ENCODE measurements at places on chromosomes 5 and 9. TPM values are rescaled to one million over a fixed set of nuclear protein-coding genes. Genes with fewer than 3 reads are reported as not detected.

Gene C9orf50
- total RNA-seq = not detected

DNA sequence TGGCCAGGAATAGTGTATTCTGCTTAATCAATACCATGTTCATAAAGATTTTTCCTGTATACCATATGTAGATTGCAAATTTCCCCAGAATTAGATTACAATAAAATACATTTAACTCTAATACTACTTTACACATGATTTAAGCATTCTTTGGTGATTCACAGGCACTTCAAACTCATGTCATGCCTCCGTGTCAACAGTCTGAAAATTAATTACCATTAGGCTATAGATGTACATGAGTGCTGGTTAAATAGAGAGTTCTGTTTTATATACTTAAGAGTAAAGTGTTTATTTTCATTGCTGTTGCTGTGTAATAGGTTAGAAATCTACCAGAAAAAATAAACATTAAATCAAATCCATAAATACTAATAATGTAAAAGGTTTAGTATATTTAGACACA, 159.8 kb downstream of the ZSWIM6 start:
- peaks cover 20% of the 10 kb centered on the region for H3K36me3 ChIP-seq
- no peaks in the 10 kb centered on the region for H3K27me3 ChIP-seq
- no peaks in the 10 kb centered on the region for H3K4me1 ChIP-seq
- DNase-seq = no peak
- H3K4me3 ChIP-seq = no peak overlapping the region

DNA sequence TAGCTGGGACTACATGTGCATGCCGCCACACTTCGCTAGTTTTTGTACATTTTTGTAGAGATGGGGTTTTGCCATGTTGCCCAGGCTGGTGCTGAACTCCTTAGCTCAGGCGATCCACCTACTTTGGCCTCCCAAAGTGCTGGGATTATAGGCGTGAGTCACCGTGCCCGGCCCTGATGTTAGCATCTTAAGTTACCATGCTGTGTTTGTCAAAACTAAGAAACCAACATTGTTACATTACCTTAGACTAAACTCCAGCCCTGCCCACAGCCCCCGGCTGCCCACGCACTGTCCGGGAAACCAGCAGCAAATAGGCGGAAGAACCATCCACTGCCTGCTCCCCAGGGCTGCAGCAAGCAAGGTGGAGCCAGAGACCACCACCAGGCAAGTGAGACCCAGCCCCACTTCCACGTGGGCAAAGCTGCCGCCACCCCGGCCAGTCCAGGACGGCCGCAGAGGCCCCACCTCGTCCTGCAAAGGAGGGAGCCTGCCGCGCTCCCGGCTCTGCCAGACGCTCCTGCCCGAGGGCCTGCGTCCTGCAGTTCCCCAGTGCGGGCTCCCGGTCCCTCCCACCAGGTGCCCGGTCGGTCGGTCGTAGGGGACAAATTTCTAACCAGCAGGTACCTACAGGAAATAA, 35.7 kb upstream of the TXN start:
- DNase-seq = no peak
- no peak overlapping the region for H3K27ac ChIP-seq
- H3K4me3 ChIP-seq = no peak overlapping the region
- H3K27me3 ChIP-seq = no peaks in the 10 kb centered on the region
- H3K4me1 ChIP-seq = no peaks in the 10 kb centered on the region

DNA sequence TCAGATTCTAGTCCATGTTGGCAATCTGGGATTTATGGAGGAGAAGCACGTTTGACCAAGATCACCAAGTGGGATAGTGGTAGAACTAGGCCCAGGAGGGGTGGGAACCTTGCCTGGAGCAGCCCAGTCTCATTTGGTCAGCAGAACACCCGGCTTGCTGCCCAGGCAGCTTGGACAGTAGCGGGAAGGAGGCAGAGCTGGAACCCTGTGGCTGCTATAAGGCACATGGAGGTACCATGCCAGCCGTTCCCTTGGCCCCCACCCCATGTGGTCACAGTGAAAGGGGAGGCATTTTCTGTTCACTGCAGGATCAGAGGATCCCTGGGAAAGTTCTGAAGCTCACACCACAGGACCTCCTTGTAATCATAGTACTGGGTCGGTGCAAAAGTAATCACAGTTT, 75.4 kb upstream of the ORM1 start:
- no peak overlapping the region for H3K4me3 ChIP-seq
- no peak for DNase-seq
- H3K4me1 ChIP-seq = no peaks in the 10 kb centered on the region
- H3K27ac ChIP-seq = no peak overlapping the region

DNA sequence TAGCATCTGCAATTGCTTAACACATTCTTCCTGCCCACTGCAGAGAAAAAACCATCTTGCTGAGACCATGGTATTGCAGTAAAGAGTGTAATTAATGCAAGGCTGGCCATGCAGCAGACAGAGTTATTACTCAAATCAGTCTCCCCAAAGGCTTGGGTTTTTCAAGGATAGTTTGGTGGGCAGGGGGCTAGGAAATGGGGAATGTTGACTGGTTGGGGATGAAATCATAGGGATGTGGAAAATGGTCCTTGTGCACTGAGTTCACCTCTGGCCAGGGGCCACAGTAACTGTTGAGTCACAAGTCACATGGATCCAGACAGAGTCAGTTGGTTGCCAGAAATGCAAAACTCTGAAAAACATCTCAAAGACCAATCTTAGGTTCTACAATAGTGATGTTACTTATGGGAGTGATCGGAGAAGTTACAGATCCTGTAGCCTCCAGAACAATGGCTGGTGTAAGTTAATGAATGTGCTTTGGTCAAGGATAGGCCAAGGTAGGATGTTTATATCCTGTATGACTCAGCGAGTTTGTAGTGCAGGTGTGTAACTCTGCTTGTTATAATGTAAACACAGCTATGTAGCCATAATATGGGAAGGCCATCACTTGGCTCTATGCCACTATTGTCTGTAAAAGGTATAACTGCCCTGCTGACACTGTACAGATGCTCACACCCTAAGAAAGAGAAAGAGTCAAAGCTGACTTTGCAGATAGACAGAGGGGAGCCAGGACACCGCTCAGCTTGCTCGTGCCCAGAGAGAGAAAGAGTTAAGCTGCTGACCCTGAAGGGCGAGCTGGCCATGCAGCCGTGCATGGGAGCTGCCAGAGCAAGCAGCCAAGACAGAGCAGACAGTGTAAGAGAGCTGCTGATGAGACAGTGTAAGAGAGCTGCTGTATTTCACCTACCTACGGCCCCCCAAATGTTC, 27.2 kb downstream of the C9orf152 start:
- no peak for DNase-seq
- H3K27ac ChIP-seq = no peak overlapping the region
- H3K4me3 ChIP-seq = no peak overlapping the region
- H3K27me3 ChIP-seq = no peaks in the 10 kb centered on the region
- H3K4me1 ChIP-seq = peaks cover 2% of the 10 kb centered on the region
- H3K36me3 ChIP-seq = no peaks in the 10 kb centered on the region

DNA sequence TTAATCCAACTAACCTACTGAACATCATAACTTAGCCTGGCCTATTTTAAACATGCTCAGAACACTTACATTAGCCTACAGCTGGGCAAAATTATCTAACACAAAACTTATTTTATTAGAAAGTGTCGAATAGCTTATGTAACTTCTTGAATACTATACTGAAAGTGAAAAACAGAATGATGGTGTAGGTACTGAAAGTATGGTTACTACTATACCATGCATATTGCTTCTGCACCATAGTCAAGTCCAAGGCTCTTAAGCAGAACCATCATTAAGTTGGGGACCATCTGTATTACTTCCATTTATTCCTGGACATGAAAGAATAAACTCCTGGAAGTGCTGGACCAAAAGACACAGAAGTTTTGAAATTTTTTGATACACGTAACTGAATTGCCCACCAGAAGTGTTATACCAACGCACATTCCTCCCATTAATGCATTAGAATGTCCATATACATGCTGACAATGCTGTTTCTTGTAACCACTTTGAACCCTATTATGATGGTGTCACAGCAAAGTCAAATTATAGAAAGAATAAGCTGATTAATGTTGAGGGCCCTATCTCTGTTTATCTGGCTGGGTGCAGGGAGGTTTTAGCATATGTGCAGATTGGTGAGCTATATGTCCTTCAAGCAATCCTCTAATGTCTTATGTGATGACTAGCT, 375.7 kb downstream of the ACTL7B start:
- H3K4me1 ChIP-seq = peaks cover 5% of the 10 kb centered on the region
- no peaks in the 10 kb centered on the region for H3K36me3 ChIP-seq
- no peak for DNase-seq
- peaks cover 3% of the 10 kb centered on the region for H3K27me3 ChIP-seq
- no peak overlapping the region for H3K4me3 ChIP-seq
